ENCODE measurements at places on chromosomes 2 and 18.

GRCh38 chr2:241635756-241636155 lies 1.2 kb downstream of the THAP4 start:
- DNase-seq = no peak

- peak; percentile 100 for DNase-seq
Observed at GRCh38 chr2:133817680-133818566, 249.7 kb upstream of the NCKAP5 start.

DNA sequence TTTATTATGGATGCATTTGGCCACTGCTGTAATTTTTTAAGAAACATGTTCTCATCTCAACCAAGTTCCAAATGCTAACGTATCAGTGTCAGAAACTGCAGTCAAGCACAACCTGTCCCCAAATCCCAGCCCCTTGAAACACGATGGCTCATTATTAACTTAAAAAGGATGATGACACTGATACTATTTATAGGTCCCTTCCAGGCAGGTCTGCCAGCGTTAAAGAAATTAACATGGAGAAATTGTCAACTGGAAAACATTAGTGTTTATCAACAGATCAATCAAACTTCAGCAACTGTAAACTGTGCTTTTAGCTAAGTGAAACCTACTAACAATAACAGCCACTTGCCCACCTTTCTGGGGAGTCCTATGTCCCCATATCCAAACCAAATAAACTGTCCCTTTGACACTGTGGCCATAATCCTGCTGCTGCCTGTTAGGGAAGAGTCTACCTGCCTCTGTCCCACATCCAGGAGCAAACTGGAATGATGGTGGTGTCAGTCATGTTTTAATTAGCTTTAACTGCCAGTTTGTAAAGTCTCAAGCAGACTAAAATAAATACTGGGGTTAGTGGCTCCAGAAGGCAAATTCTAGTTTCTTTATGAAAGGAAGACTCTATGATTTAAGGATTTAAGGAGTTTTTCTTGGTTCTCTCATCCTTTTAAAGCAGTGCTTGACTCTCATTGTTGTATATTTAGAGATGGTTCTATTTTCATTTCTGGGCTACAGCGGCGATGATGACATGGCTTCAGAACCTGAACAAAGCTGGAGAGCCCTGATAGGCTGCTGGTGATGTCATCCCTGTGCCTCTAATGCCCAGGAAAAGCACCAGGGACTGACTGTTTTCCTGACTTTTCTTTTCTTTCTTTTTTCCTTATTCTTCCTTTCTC lies 583.6 kb upstream of the PIK3C3 start:
- DNase-seq = no peak

GRCh38 chr2:206572725-206573124 lies 69.6 kb upstream of the FAM237A start:
- no peak for DNase-seq

- no peak for DNase-seq
Observed at GRCh38 chr2:68465081-68465916, 1.8 kb downstream of the FBXO48 start.

- no peak for DNase-seq
Observed at GRCh38 chr18:61870151-61870550, 22.7 kb downstream of the RNF152 start.

DNA sequence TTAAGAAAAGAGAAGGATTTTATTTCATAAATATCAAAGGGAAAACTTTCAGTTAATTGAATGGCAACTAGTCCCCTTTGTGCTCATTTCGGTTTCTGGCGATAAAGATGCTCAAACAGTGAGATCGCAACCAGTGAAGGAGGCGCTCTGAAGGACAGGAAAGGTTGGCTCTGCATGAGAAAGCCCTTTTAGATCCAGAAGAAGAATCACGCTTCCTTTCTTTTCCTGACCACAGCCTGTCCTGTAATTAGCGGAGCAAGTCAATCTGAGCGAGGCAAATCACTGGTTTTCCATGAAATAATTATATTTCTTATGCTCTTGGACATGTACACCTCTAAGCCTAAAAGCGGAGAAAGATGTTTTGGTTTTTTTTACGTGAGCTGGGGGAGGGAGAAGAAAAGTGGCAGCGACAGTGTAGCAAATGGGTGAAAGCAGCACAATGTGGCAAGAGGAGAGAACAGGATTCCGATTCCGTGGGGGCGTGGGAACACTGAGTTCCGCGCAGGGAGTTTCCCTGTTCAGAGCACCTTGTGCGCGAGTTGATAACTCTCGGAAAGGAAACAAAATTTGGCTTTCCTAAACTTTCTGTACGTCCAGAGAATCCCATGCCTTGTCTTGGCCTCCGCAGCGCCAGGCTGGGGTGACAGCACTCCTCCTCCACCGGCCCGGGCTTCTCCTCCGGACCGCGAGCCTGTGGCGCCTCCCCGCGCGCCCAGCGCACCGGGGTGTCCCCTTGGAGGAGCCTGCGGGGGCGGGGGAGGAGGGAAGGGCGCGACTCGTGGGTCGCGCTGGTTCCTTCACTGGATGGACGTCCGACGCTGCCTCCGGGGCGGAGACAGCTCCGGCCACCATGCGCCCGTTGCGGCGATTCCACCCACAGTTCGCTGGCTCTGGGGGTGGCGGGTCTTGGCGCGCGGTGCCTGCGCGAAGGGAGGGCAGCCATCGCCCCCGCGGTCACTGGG lies 620 bp upstream of the SLC9A2 start:
- no peak for DNase-seq

DNA sequence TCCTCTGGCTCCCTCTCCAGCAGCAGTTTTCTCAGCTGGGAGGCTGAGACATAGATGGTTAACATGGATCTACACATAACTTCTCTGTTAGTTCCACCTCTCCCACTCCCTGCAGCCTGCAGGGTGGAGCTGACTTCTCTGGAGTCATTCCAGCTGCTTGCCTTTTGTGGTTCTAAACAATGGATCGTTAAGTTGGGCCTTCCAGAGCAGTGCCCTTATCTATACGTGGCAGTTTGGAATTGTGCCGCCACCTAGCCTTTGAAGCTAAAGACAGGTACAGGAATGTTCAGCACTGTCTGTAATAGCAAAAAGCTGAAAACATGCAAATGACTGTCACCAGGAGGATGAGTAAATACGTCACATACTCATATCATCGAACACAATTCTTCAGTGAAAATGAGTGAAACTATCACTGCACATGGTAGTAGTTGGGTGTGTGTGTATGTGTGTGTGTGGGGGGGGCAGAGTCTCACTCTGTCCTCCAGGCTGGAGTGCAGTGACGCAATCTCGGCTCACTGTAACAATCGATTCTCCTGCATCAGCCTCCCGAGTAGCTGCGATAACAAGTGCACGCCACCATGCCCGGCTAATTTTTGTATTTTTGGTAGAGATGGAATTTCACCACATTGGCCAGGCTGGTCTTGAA lies 50.3 kb downstream of the SH2D6 start:
- peak; percentile 98 for DNase-seq

DNA sequence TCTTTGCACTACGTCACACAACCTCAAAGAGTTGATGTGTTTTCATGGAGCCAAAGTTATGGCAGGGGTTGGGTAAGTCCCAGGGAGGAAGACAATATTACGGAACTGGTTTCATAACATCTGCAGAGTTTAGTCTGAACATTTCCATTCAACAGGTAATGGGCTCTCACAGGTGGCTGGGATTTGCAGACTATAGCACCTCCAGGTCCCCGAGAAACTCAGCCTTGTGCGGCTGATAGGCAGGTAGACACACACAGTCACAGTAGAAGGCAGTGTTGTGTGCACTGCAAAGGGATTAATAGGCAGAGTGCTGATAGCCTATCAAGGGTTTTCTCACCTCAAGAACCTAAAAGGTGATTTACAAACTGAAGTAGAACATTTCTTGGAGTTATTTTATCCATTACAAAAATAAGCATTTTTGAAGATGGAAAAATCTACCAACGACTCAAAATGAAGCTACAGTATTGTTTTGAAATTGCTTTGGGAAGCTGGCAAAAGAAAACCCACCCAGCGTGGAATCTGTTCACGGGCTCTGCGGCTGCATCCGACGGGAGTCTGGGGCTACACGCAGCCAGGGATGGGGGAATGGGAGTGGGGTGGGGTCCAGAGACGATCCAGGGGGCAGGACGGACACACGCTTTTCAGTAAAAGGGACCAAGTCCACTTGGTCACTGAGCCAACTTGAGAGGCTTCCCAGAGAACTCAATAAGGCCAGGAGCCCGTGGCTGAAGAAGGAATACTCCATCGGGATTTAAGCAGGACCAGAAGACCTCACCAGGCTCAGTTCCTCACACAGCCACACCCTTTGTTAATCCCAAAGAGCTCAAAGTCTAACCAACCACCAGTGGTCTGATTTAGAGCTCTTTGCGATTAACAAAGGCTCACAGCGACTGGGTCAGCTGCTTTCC lies 82.9 kb downstream of the CHRNA1 start:
- no peak for DNase-seq

DNA sequence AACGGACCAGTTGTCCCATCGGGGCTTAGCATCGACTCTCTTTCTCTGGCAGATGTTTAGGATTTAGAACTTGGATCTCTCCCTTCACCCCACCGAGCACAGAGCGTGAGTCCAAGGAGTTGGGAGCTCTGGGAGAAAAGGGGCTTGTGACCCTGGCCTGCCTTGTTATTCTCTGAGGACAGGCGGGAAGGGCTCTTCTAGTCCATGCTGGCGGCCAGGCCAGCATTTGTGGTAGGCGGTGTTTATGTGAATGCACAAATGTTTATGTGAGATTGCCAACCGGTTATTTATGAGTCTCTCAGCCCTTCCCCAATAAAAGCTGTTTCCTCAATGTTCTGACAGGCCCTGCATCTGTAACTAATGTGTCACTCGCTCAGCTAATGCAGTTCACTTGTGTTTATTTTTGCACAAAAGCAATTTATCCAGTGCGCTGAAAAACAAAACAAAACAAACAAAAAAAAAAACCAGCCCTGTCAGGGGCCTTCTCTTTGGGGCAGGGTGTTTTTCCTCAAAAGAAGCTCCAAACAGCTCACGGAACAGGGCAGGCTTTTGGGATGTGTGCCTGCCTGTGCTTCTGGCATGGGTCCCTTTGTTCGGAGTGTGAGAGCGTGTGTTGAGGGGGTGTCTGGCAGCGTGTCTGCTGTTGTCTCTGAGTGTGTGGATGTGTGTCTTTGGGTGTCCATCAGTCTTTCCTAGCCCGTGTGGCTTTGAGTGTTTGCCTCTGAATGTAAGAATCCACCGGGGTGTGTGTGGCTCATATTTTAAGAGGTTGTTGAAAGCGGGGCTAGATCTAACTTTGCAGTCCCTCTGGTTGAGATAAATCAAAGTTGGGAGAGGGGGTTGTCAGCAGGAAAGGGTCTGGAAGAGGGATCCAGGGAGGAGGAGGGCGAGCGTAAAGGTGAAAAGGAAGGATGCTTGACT lies 52.8 kb upstream of the HAAO start:
- no peak for DNase-seq

DNA sequence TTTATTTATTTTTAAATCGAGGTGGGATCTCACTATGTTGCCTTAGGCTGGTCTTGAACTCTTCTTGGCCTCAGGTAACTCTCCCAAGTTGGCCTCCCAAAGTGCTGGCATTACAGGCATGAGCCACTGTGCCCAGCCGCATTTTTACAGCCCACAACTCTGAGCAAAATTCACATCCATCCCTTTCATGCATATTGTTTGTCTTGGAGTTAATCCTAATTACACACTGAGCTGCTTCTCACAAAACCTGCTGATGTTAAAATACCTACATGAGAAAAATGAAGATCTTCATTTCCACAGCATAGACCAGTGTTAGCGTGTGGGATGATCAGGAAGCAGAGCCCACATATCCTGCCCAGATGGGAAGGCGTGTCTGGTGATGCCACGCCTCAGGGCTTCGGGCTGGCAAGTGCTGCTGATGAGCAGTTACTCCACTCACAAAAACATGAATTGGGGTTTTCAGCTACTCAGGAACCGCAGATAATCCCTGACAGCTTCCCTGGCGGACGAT lies 14.6 kb downstream of the ITGB1BP1 start:
- peak; percentile 86 for DNase-seq

GRCh38 chr2:16255120-16255519 lies 314.8 kb downstream of the MYCN start:
- no peak for DNase-seq

DNA sequence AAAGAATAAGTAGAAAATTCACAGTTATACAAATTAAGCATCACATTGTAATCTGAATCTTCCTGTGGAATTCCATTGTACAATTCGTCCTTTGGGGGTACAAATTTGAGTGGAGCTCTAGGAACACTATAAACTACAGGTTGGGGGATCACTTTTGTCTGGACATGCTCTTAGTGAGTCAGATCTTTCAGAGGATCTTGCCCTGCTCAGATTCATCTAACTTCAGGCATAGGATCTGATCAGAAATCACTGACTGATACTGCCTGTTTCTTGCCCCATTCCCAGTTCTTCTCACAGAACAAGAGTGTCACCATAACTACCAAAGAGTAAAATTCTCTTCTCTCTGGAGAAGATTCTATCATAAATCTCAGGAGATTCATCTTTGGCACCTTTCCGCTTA lies 10.7 kb upstream of the VSNL1 start:
- no peak for DNase-seq

DNA sequence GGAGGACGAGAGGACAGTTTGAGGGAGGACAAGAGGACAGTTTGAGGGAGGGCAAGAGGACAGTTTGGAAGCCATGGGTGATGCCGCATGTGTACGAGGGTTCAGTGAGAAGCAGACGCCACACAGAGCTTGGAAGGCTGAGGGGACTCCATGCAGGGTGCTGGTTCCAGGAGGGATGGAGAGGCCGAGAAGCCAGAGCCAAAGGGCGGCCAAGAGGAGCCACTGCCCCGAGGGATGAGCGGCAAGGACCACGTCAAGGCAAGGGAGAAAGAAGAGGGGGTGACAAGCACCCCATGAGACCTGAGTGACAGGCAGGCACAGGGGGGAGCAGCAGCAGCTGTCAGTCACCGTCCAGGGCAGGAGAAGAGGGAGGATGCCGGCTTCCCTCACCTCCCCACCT lies 385.7 kb upstream of the MYT1L start:
- DNase-seq = no peak

- DNase-seq = no peak
Observed at GRCh38 chr18:61658431-61658830, 234.4 kb downstream of the RNF152 start.

- peak; percentile 87 for DNase-seq
Observed at GRCh38 chr2:101230541-101231001, 22.1 kb upstream of the CNOT11 start.

- DNase-seq = no peak
Observed at GRCh38 chr2:137091704-137092103, 326.4 kb downstream of the THSD7B start.

Measured in kidney glomerular epithelial cell (primary cell).